ENCODE measurements at places on chromosomes 1 and 21.

DNA sequence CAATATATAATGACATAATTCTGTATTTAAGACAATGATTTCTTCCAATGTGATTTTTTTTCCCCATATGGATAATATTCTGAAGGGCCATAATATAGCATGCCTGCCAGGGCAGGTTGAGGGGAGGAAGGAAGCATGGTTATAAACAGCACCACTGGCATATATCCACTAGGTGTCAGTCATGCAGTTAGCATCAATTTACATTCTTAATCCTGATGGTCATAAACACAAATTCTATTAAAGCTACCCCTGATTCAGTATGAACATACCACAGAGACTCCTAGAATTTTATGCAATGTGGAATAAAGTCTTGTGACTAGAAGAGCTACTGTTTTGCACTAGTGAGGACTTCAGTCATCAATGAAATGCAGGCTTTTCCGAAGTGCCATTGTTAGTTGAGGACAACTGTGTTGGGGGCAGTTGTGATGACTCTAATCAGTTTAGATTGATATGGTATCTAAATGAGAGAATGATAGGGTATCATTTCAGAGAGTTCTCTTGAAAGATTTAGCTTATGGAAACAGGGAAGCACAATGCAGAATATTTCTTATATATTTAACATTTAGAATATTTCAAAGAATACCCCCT, 342.7 kb upstream of the NR5A2 start:
- no peak for DNase-seq

- no peak for DNase-seq
Measured at GRCh38 chr1:196143602-196144342, 464.5 kb downstream of the KCNT2 start.

DNA sequence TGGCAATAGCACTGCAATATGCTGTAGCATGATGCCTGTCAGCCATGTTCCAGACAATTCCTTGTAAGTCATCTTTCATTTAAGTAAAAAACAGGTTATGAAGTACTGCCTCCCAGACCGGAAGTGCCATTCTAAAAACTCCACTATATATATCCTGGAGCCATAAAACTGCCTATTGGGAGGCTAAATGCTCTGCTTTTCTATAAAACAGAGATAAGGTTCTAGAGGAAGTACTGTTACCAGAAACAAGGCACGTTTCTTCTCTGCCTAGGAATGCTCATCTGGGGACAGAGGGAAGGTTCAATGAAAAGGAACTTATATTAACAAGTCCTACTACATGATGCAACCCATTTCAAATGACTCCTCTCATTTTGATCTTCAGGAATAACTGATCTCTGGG, 66.8 kb downstream of the GPR137B start:
- no peak for DNase-seq

- no peak for DNase-seq
Measured at GRCh38 chr1:15863156-15863901, 15.8 kb downstream of the SPEN start.

DNA sequence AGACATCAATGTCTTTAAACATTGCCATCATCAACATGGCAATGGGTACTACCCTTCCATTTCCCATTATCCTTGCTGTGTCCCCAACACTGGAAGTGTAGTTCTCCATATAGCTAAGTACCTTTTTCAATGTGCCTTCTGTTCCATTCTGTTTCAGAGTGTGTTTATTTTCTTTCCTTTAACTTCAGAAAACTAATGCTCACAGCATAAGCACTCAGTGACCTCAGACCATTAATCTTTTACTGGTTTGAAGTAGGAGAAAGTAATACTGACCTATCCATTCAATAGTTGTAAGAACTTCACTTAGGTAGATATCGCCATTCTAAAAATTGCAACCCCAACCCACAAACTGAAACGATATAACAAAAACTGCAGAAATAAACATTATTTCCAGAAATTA, 37.8 kb downstream of the KCNJ15 start:
- DNase-seq = no peak

- no peak for DNase-seq
Measured at GRCh38 chr1:172500207-172500606, 32.7 kb upstream of the SUCO start.

DNA sequence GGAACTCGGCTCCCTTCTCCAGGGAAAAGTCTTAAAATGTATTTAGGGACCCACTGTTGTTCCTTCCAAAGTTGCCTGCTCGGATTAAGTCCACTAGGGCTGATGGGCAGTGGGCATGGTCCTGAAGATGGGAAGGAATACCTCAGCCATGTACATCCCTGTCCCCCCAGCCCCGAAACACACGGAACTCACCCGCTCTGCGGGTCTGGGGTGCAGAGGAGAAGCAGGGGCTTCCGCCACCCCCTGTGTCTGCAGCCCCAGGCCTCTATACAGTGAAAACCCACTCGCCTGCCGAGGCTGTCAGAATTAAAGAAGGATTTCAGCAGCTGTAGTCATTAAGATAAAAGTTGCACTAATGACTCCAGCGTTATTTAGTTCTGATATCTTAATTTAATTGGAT, 212.6 kb upstream of the VAMP3 start:
- no peak for DNase-seq

GRCh38 chr1:63871463-63871862, 97.6 kb downstream of the ROR1 start:
- no peak for DNase-seq

GRCh38 chr1:19319196-19319595, 7.1 kb downstream of the SLC66A1 start:
- DNase-seq = no peak

DNA sequence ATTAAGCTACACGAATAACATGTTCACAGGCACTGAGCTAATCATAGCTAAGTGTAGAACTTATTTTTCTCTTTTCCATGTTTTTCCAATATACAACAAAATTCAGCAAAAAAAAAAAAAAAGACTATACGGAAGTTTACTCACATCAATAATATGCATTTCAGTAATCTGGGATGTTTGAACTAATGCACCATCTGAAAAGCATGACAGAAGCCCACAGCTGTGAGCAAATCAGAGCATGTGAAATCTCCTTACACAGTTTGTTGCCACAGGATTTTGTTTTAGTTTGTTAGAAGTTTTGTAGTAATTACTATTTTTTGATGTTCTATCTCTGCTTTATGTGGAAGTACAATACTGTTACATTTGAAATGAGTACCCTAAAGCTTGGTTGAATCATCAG, 1051.7 kb downstream of the TTLL7 start:
- DNase-seq = no peak

GRCh38 chr1:208038303-208038702, 127.4 kb upstream of the CD34 start:
- DNase-seq = no peak

GRCh38 chr1:29458737-29459619, 222.7 kb downstream of the PTPRU start:
- no peak for DNase-seq

GRCh38 chr1:94599095-94599813, 57.7 kb upstream of the F3 start:
- DNase-seq = no peak

- no peak for DNase-seq
Measured at GRCh38 chr21:41627428-41627827, 119.5 kb upstream of the TMPRSS2 start.

- DNase-seq = no peak
Measured at GRCh38 chr1:171802207-171802606, 20.7 kb downstream of the METTL13 start.

GRCh38 chr1:112808861-112809684, 93.9 kb upstream of the PPM1J start:
- DNase-seq = peak; percentile 40

GRCh38 chr21:15967661-15968060, 237.9 kb downstream of the USP25 start:
- DNase-seq = no peak

GRCh38 chr1:54885807-54886723, 930 bp downstream of the DHCR24 start:
- DNase-seq = no peak

- DNase-seq = no peak
Measured at GRCh38 chr1:43994071-43994470, 2.7 kb downstream of the CCDC24 start.

DNA sequence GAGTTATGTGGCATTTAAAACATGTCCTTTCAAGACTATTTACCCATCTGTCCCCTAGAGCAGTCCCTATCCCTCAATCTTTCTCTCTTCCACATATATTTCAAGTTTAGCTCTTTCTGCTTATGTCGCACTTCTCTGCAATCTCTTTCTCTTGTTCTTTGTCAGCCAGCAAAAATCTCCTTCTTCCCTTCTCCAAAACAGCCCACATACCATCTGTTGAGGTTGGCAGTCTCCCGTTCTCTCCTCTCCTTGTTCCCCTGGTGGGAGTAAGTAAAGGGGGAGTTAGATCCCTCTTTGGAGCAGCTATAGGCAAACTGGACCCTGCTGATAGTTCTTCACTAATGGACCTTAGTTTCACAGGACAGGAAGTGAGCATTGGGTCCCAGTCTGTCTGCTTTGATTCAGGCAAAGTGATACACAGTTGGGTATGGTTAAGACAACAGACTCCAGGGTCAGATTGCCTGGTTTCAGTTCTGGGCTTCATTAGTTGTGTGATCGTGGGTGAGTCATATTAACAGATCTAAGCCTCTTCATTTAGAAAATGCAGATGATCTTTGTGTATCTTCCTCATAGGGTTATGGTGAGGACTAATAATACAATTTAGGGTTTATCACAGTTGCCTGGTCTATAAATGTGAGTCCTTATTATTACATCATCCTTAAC, 19.7 kb downstream of the BRINP2 start:
- no peak for DNase-seq

GRCh38 chr1:193083365-193084088, 21.7 kb downstream of the GLRX2 start:
- no peak for DNase-seq

GRCh38 chr1:1421147-1421906, at the start of gene ANKRD65:
TSS of gene ANKRD65 (minus strand) at chr1:1421276. CDS start at chr1:1421005, 271 bp downstream.
- DNase-seq = no peak

- DNase-seq = no peak
Measured at GRCh38 chr1:235075777-235076308, 52.8 kb downstream of the TOMM20 start.

DNA sequence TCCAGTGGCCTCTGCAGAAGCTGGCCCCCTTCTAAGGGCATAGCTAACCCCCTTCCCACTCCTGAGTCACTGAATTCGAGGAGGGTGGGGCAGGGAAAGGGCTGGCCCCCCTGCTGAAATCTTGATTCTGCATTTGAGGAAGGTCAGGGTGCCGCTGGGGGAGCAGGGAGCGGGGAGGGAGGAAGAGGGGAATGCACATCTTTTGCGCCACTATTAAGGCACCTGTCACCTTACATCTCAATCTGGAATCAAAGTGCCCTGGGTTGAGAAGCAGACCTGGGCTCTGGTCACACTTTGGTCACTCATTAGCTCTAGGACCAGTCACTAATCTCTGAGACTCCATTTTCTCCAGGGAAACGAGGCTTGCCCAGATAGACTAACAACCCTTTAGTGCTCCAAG, 62.0 kb downstream of the TOR1AIP2 start:
- no peak for DNase-seq

GRCh38 chr1:160706526-160707235, 4.9 kb downstream of the CD48 start:
- no peak for DNase-seq

- no peak for DNase-seq
Measured at GRCh38 chr1:112894010-112894292, 62.0 kb downstream of the SLC16A1 start.

GRCh38 chr1:82318921-82319320, 518.2 kb downstream of the ADGRL2 start:
- no peak for DNase-seq

DNA sequence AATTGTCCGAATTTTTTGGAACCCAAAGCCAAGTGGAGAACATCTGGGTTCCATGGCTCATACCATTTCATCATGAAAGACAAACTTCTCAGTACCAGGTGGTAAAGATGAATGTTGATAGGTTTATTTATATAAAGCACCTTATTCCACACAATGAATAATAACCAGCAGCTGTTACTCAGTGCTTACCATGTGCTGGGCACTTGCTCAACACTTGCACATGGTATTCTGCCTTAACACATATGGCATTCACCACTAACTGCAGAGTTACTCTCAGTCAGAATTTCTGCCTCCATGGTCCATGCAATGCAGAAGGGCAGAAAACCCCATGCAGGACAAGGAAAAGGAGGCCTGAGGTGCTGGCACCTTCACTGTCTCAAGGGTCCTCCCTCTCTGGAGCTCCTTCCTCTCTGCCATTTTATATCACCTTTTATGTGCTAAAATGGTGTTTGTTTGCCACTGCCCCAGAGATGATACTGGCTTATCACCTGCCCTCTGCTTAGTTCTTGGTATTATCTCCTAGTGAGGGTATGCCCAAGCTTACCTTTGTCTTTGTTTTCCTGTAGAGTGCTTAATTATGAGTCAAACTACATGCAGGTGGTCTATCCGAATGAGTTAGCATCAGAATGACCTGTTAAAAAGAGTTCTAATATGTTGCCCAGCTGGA, 76.7 kb upstream of the ZNF326 start:
- no peak for DNase-seq

DNA sequence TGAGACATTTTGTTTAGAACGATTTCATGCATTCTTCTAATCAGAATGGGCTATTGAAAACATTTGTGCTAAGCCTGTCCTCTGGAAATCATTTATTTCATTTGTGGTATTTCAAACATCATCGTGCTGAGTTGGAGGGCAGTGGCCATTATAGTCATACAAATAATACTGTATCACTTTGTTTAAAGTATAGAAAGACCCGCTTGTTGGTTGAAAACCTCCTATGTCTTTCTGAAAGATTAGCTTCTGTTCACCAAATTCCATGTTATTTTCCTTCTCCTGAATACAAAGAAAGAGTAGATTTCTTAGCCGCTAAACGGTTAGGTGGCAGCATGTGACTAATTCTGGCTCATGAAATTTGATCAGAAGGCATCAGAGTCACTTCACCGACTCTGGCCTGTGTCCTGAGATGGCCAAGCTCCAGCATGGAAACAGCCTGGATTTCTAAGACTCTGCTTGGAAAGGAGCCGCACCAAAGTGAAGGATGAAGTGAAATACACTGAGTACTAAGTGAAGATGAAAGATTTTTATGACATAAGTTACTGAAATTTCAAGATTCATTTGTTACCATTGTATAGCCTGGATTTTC, 355.1 kb downstream of the USP25 start:
- no peak for DNase-seq

- peak; percentile 25 for DNase-seq
Measured at GRCh38 chr1:160777486-160778089, 18.4 kb upstream of the LY9 start.

- no peak for DNase-seq
Measured at GRCh38 chr1:11761285-11761684, 708 bp upstream of the C1orf167 start.

- no peak for DNase-seq
Measured at GRCh38 chr21:15134701-15135470, 70.1 kb upstream of the NRIP1 start.

DNA sequence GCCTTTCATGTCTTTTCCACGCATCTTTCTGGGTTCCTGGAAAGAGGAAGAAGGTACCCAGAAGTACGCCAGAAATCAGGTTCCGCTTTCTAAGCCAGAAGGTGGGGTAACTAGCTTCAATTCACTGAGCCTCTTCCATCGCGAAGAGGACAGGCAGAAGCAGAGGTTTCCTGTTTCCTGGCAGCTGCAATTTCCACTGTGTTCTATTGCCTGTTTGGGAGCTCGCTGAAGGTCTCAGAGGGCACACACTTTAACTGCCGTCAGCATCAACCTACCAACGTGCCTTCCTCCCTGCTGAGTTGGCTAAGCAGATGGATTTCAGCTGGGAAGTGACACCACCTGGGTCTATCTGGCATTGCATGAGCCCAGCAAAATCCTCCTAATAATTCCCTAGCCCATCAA, 10.0 kb downstream of the NCF2 start:
- DNase-seq = no peak

- DNase-seq = no peak
Measured at GRCh38 chr1:236508593-236509027, 15.2 kb upstream of the LGALS8 start.
